ENCODE measurements at places on chromosomes 2 and 18. TPM values are rescaled to one million over a fixed set of nuclear protein-coding genes. Genes with fewer than 3 reads are reported as not detected.
A peak's percentile ranks its signal among the peaks of the same experiment; 100 is the strongest.

- H3K27me3 ChIP-seq: no peaks in the 10 kb centered on the region
- H3K27ac ChIP-seq: no peak overlapping the region
- no peak overlapping the region for H3K4me3 ChIP-seq
- peaks cover 7% of the 10 kb centered on the region for H3K36me3 ChIP-seq
These were observed 99.9 kb downstream of the RBBP8 start for GRCh38 chr18:23033056-23033455.

DNA sequence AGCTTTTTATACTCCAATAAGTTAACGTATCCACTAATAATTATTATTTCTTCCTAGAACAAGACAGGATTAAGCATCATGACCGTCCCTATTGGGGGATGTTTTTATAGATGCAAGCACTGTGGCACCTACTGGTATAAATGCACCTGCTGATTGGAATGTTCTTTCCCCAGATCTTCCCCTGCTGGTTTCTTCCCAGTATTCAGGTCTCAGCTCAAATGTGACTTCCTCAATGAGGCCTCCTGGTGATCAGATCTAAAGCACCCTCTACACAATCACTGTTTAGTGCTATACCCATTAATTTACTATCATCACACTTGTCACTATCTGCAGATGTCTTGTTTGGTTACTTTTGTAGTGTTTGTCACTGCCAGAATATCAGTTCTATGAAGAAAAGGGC, 3.9 kb upstream of the TYMS start:
- no peak overlapping the region for H3K27ac ChIP-seq
- peaks cover 6% of the 10 kb centered on the region for H3K36me3 ChIP-seq
- DNase-seq: peak; percentile 27
- peaks cover 25% of the 10 kb centered on the region for H3K4me1 ChIP-seq
- H3K4me3 ChIP-seq: no peak overlapping the region
- no peaks in the 10 kb centered on the region for H3K27me3 ChIP-seq

DNA sequence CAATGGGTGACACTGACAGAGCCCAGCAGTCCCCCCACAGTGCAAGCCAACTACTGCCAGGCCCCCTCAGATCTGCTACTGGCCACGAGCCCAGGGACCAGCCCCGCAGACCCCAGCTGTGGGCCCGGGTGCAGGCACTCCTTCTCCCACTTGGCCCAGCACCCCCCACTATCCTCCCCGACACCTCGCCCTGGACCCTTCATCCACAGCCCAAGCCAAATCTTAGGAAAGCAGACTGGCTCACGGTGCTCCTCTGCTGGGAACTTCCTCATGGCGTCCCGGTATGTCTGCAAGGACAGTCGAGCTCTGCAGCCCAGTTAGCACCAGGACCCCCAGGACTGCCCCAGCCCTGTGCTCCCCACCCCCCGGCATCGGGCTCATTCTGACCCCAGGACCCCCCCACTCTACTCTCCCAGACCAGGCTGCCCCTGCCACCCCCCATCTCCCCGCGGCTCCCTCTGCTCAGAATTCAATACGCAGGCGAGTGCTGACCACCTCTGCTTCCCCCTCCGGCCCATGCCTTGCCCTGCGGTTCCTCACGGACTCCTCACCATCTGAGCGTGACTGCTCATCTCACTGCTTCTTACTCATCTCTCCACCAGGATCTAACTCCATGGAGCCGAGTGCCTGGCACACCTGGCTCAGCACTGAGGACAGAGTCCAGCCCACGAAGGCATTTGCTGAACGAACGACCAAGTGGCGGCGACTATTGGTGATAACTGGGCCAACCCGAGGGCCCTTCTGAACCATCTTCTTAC, 85.7 kb downstream of the PXDN start:
- H3K27me3 ChIP-seq: no peaks in the 10 kb centered on the region
- H3K36me3 ChIP-seq: no peaks in the 10 kb centered on the region
- H3K4me1 ChIP-seq: no peaks in the 10 kb centered on the region
- DNase-seq: no peak
- no peak overlapping the region for H3K4me3 ChIP-seq

Gene UBXN2A
- total RNA-seq: 11.5 TPM

Gene TFPI
- 1.2 TPM for total RNA-seq

Data from activated CD4-positive, alpha-beta T cell treated with anti-CD3 and anti-CD28 coated beads, Interleukin-2, amount 10 ng/mL, durations not matched to agents 24 days and 14 days (primary cell).